ENCODE measurements at places on chromosomes 1 and 21.

- H3K27me3 ChIP-seq: no peaks in the 10 kb centered on the region
- H3K36me3 ChIP-seq: peaks cover 75% of the 10 kb centered on the region
- H3K4me3 ChIP-seq: no peak overlapping the region
- no peak overlapping the region for H3K27ac ChIP-seq
Measured at GRCh38 chr1:193083365-193084088, 21.7 kb downstream of the GLRX2 start.

GRCh38 chr1:76503736-76504135 is 363.5 kb upstream of the ST6GALNAC5 start:
- no peaks in the 10 kb centered on the region for H3K36me3 ChIP-seq
- no peak overlapping the region for H3K4me3 ChIP-seq
- no peaks in the 10 kb centered on the region for H3K4me1 ChIP-seq
- H3K27me3 ChIP-seq: no peaks in the 10 kb centered on the region

DNA sequence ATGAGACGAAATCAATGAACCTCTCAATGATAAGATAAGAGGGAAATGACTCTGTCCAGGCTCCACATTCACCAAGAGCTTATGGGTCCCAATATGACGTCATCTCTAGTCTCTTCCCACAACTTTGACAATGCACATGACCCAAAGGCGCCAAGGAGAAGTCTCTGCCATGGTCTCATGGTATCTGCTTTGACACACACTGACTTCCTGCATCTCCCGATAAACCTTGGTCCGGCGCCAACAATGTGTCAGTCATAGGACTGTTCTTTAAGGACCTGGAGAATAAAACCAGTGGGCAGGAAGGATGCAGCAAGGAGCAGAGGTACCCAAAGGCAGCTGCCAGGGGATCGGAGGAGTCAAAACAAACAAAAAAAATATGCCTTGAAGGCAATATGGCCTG is 46.9 kb upstream of the TMEM51 start:
- no peaks in the 10 kb centered on the region for H3K4me1 ChIP-seq
- no peak for DNase-seq
- H3K36me3 ChIP-seq: no peaks in the 10 kb centered on the region
- H3K4me3 ChIP-seq: no peak overlapping the region

DNA sequence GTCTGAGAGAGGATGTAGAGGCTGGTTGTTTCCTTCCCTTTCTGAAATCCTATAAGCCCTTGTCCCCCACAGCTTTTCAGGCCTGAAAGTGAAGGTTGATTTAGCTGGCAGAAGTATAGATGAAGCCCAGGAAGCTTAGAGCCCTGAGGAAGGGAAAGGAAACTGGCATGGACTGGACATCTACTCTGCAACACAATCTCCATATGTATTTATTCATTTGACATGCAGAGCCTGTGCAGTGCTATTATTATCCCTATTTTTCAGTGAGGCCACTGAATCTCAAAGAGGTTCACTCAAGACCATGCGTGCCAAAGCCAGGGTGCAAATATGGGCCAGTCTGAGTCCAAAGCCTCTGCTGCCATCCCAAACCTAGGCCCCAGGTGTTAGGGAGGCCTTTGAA is 78.5 kb upstream of the KCND3 start:
- H3K27me3 ChIP-seq: peaks cover 13% of the 10 kb centered on the region
- no peak overlapping the region for H3K27ac ChIP-seq
- no peaks in the 10 kb centered on the region for H3K36me3 ChIP-seq
- no peak for DNase-seq

- H3K27ac ChIP-seq: no peak overlapping the region
- H3K36me3 ChIP-seq: no peaks in the 10 kb centered on the region
- no peak for DNase-seq
Measured at GRCh38 chr1:45225598-45225997, 19.2 kb upstream of the ZSWIM5 start.

DNA sequence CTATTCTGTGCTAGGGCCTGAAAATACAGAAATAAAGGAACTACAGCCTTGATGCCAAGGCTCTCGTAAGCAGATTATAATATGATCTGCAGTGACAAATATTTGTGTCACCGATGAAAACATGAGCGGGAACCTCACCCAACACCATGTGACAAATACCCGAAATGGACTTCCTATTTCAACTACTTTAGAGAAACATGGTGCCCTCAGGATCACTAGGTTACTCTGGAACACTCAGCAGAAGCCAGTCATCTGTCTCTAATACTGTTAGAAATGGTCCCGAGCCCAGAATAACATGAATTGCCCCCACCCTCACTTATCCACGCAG is 463 bp upstream of the VAMP3 start:
- H3K36me3 ChIP-seq: peaks cover 11% of the 10 kb centered on the region
- H3K4me1 ChIP-seq: peaks cover 21% of the 10 kb centered on the region
- peak overlapping the region; percentile 65 for H3K27ac ChIP-seq
- DNase-seq: no peak

DNA sequence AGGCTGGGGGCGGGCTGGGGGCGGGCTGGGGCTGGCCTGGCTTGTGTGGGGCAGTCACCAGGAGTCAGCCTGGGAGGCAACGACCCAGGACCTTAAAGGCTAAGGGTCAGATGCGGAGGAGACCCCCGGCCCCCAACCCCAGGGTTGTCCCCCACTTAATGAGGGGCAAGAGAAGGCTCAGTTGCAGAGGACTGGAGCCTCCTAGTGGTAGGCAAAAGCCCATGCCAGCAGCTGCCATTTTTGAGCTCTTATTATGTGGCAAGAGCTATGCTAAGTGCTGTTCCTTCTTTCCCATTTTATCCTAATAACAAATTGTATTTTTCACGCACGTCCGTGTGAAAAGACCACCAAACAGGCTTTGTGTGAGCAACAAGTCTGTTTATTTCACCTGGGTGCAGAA is 8.0 kb downstream of the KIAA1614 start:
- H3K4me3 ChIP-seq: no peak overlapping the region
- H3K27ac ChIP-seq: no peak overlapping the region
- no peaks in the 10 kb centered on the region for H3K27me3 ChIP-seq
- no peaks in the 10 kb centered on the region for H3K4me1 ChIP-seq

- no peak overlapping the region for H3K4me3 ChIP-seq
- DNase-seq: no peak
- H3K27ac ChIP-seq: no peak overlapping the region
- H3K4me1 ChIP-seq: peaks cover 15% of the 10 kb centered on the region
- no peaks in the 10 kb centered on the region for H3K36me3 ChIP-seq
- no peaks in the 10 kb centered on the region for H3K27me3 ChIP-seq
Measured at GRCh38 chr1:228155596-228156514, 6.1 kb downstream of the GJC2 start.

DNA sequence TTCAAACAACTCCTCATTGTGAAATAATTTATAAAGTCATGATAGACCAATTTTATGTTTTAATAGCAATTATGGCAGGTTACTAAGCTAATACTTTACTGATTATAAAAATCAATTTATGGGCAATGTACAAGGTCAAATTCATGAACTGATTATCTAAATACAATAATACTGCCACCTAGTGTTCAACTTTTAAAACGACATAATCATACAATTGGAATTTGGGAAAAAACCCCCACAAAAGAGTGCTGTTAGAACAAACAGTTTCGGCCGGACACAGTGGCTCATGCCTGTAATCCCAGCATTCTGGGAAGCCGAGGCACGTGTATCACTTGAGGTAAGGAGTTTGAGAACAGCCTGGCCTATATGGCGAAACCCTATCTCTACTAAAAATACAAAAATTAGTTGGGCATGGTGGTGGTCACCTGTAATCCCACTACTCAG is 14.0 kb downstream of the GTF2B start:
- peaks cover 47% of the 10 kb centered on the region for H3K36me3 ChIP-seq
- no peak overlapping the region for H3K4me3 ChIP-seq
- no peak for DNase-seq
- peaks cover 16% of the 10 kb centered on the region for H3K4me1 ChIP-seq
- H3K27ac ChIP-seq: no peak overlapping the region

GRCh38 chr1:205014783-205015182 is 28.2 kb upstream of the CNTN2 start:
- no peaks in the 10 kb centered on the region for H3K36me3 ChIP-seq
- H3K4me3 ChIP-seq: no peak overlapping the region
- DNase-seq: no peak
- H3K27me3 ChIP-seq: no peaks in the 10 kb centered on the region
- no peak overlapping the region for H3K27ac ChIP-seq

DNA sequence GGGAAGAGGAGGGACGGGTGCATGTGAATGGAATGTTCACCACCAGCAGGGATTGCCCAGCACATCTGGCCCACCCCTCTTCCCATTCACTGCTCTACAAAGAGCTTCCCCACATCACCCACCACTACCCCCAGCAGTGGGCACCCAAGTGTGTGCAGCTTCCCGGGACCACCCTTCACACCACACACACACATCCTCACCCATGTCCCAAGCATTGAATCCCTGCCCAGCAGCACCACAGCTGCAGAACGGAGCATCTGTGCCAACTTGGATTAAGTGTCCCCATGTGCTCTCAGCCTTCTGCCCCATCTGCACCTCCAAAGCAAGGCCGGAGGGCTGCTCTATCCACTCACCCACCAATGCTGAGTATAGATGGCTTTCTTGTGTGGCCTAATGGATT is 141.4 kb downstream of the PSMG1 start:
- no peak overlapping the region for H3K27ac ChIP-seq
- H3K4me1 ChIP-seq: peaks cover 3% of the 10 kb centered on the region
- H3K27me3 ChIP-seq: no peaks in the 10 kb centered on the region
- no peak for DNase-seq

GRCh38 chr21:25240974-25241373 is 366.3 kb downstream of the MRPL39 start:
- H3K4me1 ChIP-seq: no peaks in the 10 kb centered on the region
- DNase-seq: no peak
- no peaks in the 10 kb centered on the region for H3K36me3 ChIP-seq
- H3K27me3 ChIP-seq: no peaks in the 10 kb centered on the region
- no peak overlapping the region for H3K4me3 ChIP-seq
- no peak overlapping the region for H3K27ac ChIP-seq

- no peak overlapping the region for H3K27ac ChIP-seq
- no peak for DNase-seq
- no peaks in the 10 kb centered on the region for H3K36me3 ChIP-seq
- H3K4me1 ChIP-seq: no peaks in the 10 kb centered on the region
Measured at GRCh38 chr1:219126377-219126776, 47.3 kb upstream of the LYPLAL1 start.

DNA sequence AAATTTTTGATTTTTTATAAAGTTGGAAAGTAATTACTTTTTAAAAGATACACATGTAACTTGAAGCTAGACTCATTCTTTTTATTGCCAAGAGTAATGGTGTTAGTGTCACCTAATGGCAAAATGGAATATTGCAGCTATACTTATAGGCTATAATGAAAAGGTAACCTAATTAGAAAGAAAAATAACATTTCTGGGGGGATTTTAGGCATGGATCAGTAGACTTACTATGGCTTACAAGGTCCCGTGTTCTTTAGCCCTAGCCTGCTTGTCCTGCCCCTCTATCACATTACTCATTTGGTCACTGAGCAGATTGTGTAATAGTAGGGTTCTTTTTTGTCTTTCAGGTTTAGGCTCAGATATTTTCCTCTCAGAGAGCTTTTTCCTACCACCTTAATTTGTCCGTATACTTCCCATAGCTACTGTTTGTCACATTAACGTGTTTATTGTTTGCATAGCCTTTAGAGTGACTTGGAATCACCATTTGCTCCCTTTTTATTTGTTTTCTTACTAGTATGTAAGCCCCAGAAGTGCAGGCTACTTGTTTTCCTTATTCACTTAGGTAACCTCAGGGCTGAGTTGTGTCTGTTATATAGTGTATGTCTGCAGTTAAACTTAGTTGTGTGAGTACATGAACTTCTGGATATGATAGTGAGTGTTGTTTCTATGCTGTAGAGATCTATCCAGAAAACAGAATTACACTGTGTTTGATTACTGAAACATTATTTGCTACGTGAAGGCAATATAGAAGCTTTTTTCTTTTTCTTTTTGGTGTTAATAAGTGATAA is 58.7 kb downstream of the RABGAP1L start:
- no peak overlapping the region for H3K27ac ChIP-seq
- no peak overlapping the region for H3K4me3 ChIP-seq
- peaks cover 18% of the 10 kb centered on the region for H3K36me3 ChIP-seq
- H3K4me1 ChIP-seq: no peaks in the 10 kb centered on the region

DNA sequence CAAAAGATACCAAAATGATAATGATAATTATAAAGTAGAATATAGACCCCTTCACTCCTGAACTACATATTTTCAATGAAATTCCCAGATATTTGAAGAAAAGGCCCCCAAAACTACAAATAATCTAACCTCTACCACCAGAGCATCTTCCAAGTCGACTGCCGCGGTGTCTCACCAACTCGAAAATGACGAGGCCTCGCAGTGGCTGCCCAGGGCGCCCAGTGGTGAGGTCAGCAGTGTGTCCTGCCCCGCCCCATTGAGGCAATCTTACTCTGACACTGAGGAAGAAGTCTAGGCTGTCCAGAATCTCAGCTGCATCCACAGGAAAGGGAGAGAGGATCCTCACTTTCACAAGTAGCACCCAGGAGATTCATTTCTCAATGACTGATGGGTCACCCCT is 5.2 kb downstream of the DUSP10 start:
- H3K4me3 ChIP-seq: no peak overlapping the region
- no peak overlapping the region for H3K27ac ChIP-seq
- H3K4me1 ChIP-seq: peaks cover 44% of the 10 kb centered on the region
- no peaks in the 10 kb centered on the region for H3K27me3 ChIP-seq
- DNase-seq: no peak

- H3K4me3 ChIP-seq: no peak overlapping the region
- DNase-seq: peak; percentile 72
- H3K36me3 ChIP-seq: no peaks in the 10 kb centered on the region
- peaks cover 7% of the 10 kb centered on the region for H3K27me3 ChIP-seq
Measured at GRCh38 chr1:203338335-203339036, 12.4 kb downstream of the FMOD start.

DNA sequence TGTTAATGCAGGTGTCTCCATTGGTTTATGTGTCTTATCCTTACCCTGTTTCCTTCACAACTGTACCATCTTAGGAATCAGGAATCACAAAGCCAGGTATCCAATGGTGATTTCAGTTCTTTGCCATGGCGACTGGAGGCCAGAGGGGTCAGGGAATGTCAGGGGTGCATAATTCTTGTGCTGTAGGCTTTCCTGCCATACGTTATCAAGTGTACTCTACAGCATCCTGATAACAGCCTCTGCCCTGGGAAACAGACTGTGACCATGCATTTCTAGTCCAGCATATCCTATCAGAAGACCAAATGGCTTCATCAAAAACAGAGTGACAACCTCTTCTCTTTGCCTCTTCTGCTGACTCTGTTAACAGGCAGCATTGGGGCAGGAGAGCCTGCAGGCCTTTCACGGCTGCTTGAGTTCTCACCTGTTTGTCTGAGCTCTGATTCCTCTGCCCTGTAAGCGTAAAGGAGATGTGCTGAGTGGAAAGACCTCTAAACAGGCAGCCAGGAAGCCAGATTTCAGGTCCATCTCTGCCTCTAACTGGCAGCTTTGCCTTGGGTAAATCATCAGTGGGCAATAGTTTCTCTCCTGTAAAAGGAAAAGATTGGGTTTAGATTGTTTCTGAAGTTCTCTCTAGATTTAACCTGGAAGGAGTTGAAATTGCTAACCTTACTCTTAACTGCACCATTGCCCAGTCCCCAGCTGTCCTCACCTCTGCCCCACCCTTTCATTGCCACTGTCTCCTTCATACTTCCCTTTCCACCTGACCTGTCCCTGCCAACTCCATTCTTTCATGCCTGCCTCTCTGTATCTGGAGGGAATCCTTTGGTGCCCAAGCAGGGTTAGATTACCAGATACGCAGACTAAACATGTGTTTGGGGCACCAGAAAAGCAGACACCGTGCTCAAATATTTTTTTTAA is 80.2 kb downstream of the LRRC8D start:
- H3K4me1 ChIP-seq: no peaks in the 10 kb centered on the region
- DNase-seq: no peak
- H3K36me3 ChIP-seq: peaks cover 3% of the 10 kb centered on the region
- H3K27ac ChIP-seq: no peak overlapping the region
- H3K27me3 ChIP-seq: no peaks in the 10 kb centered on the region

GRCh38 chr1:190170321-190170720 is 307.3 kb downstream of the BRINP3 start:
- no peak for DNase-seq
- H3K27me3 ChIP-seq: no peaks in the 10 kb centered on the region
- H3K36me3 ChIP-seq: no peaks in the 10 kb centered on the region
- no peak overlapping the region for H3K4me3 ChIP-seq
- H3K27ac ChIP-seq: no peak overlapping the region
